ENCODE measurements at places on chromosomes 3 and 15. TPM values are rescaled to one million over a fixed set of nuclear protein-coding genes. Genes with fewer than 3 reads are reported as not detected.

DNA sequence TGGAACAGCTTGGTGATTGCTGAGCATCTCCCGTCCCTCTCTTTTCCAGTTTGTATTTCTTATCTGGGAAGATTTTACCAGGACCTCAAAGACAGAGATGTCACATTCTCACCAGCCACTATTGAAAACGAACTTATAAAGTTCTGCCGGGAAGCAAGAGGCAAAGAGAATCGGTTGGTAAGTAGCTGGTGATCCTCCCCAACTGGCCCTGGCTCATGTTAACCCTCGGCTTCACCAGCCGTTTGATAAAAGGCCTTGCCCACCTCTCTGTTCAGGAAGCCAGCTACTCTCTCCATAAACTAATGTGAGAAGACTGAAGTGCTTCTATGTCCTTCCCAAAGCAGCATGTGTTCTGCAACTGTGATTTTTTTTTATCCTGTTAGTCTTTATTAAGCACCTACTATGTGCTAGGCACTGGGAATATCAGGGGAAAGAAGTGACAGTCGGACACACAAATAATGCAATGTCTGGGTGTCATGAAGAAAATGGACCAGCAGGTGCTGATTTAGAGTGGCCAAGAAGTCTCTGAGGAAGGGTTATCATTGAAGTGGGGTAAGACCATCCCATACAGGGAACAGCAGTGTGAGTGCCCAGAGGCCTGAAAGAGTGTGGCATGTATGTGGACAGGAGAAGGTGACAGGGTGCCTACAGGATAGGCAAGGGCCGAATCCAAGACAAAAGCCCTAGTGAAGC, 1.2 kb downstream of the MANF start:
- peaks cover 22% of the 10 kb centered on the region for H3K4me1 ChIP-seq
- H3K27me3 ChIP-seq: no peaks in the 10 kb centered on the region
- no peaks in the 10 kb centered on the region for H3K36me3 ChIP-seq
- peak overlapping the region; percentile 96 for H3K4me3 ChIP-seq
- DNase-seq: no peak

DNA sequence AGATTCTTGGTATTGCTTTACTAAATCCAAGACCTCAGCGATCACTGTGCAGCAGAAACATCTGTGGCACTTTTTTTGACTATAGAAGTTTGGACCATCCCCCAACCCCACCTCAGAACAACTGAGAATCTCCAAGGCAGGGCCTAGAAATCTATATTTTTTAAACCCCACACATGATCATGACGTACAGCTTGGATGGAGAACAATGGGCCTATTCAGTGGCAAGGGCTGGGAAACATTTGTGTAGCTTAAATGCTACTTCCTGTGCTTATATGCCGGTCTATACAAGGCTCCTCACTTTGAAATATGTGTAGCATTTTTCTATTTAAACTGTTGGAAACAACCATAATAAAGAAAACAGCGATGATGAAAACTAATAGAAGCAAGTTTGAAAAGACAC, 55.1 kb upstream of the SPRED1 start:
- no peaks in the 10 kb centered on the region for H3K36me3 ChIP-seq
- H3K4me1 ChIP-seq: peaks cover 9% of the 10 kb centered on the region
- no peak for DNase-seq
- no peaks in the 10 kb centered on the region for H3K27me3 ChIP-seq

DNA sequence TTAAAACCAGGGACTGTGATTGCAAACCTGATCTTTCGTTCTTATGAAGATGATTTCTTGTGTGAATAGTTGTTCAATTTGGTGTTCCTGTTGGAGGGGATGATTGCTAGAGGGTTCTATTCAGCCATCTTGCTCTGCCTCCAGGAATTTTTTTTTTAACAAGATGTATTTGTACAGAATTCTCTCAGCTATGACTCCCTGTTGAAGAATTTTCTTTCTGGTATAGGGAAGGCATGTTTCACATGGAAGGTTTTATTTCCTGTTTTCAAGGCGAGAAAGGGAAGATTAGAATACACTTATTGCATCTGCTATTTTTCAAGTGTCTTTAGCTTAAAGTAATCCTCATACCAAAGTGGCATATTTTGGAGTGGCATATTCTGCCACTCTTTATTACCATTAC, 5.6 kb upstream of the LRRC34 start:
- H3K4me1 ChIP-seq: no peaks in the 10 kb centered on the region
- H3K27me3 ChIP-seq: no peaks in the 10 kb centered on the region
- H3K27ac ChIP-seq: no peak overlapping the region
- DNase-seq: no peak
- no peaks in the 10 kb centered on the region for H3K36me3 ChIP-seq

GRCh38 chr3:164477403-164477802, 600.9 kb downstream of the SI start:
- H3K4me3 ChIP-seq: no peak overlapping the region
- H3K4me1 ChIP-seq: no peaks in the 10 kb centered on the region
- no peak for DNase-seq
- no peaks in the 10 kb centered on the region for H3K36me3 ChIP-seq
- no peak overlapping the region for H3K27ac ChIP-seq

DNA sequence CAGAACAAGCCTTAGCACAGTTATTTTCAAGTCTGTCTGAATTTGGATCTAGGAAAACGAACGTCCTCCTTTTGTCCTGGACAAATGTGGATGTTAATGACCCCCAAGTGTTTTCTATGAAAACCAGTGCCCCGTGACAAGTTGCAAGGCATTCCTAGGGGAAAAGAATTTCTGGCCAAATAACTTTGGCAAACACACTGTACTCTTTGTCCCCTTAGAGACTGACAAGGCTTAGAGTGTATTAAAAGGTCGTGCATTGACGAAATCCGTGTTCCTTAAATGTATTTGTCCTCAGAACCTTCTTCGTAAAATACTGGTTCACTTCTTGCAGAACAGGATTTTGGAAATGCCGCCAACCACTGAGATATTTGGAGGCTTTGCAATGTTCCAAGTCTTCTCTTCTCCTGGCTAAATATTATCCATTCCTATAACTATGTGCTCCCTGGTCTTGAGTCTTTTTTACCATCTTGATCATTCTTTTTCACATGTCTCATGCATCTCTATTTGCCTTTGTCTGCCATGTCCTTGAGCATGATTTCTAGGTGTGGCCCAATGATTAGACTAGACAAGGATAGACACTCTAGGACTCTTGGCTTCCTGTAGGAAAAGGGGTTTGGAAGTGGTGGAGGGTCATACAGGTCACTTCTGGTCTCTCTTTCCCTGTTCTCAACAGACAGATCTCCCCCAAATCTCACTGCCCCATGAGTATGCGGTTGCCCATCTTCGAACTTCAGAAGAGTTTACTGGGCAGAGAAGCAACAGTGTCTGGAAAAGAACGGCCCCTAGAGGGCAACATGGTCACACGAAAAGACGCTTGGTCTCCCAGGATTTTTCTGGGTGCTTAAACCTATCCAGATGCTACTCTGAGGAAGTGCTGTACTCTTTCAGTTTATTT, 117.5 kb downstream of the EDEM1 start:
- no peaks in the 10 kb centered on the region for H3K4me1 ChIP-seq
- DNase-seq: peak; percentile 57
- H3K4me3 ChIP-seq: no peak overlapping the region

DNA sequence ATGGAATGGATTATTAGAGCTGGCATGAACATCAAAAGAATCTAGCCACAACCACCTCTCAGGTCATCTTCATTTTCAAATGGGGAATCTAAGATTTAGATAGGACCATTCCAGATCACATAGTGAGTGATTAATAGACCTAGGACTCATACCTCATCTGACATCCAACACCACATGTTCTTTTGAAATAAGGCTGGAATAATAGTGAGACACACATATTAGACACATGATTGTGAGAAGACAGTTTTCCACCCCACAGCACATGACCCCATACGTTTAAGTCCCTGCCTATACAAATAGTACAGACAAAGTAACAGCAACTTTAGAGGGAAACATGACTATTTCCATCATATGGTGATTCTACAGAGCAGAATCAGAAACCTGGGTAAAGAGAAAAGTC, 344.7 kb upstream of the TPRG1 start:
- H3K27ac ChIP-seq: no peak overlapping the region
- no peaks in the 10 kb centered on the region for H3K4me1 ChIP-seq
- DNase-seq: no peak
- no peak overlapping the region for H3K4me3 ChIP-seq
- H3K27me3 ChIP-seq: no peaks in the 10 kb centered on the region

- DNase-seq: no peak
- H3K27me3 ChIP-seq: no peaks in the 10 kb centered on the region
- H3K27ac ChIP-seq: no peak overlapping the region
- H3K4me3 ChIP-seq: no peak overlapping the region
- H3K4me1 ChIP-seq: peaks cover 5% of the 10 kb centered on the region
These were observed 3.3 kb upstream of the MTHFS start for GRCh38 chr15:79900087-79900486.

GRCh38 chr3:65401359-65402305, 637.1 kb downstream of the MAGI1 start:
- H3K4me1 ChIP-seq: no peaks in the 10 kb centered on the region
- H3K36me3 ChIP-seq: no peaks in the 10 kb centered on the region
- no peak overlapping the region for H3K27ac ChIP-seq
- no peak overlapping the region for H3K4me3 ChIP-seq

DNA sequence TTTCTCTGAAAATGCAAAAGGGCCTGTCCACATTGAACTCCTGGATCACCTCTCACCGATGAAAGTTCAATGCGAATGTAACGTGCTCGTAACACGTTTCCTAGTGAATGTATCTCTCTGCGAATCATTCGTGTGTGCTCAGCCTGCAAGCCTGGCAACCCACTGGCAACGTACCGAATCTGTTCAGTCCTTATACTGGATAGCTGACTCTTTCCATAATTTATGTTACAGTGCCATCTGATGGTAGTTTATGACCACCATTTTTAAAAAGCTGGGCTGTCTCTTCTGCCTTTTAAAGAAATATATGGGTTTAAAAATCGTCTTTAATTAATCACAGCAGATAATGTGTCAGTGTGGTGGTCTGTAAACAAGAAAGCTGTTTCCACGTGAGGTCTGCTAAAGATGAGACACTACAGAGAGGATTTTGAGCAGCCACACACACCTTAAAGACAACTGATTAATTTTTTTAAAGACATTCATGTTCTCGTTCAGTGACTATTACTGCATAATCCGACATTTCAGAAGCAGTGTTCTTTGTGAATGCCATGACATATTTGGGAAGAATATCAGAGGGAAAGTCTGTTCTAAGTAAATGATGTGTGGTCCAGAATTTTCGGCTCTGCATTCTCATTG, 69.4 kb upstream of the FOXP1 start:
- peaks cover 7% of the 10 kb centered on the region for H3K4me1 ChIP-seq
- no peaks in the 10 kb centered on the region for H3K36me3 ChIP-seq
- H3K27me3 ChIP-seq: no peaks in the 10 kb centered on the region
- no peak overlapping the region for H3K4me3 ChIP-seq

Gene CCR8
- not detected for total RNA-seq

Gene GOLGA8S
- total RNA-seq: 33.9 TPM

Gene PRSS50
- 3.8 TPM for total RNA-seq
